ENCODE measurements at places on chromosomes 2 and 18.

GRCh38 chr18:9705183-9705829 lies 2.8 kb upstream of the RAB31 start:
- DNase-seq: no peak

DNA sequence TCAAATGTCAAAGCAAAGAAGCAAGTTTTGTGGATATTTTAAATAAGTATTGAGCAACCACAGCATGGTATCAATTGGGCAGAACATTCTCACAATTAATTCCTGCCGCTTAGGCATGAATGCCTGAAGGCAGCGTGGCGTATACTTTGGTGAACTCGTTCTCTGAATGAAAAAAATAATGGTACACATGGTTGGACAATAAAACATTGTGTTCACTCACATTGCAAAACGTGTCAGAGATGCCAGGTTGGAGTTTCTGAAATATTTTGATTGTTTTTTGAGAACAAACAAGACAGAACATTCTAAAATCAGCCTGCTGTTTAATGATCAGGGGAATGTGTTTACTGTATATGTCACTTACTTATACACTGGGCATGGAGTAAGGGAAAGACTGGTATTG lies 254.2 kb downstream of the CDH2 start:
- no peak for DNase-seq

- no peak for DNase-seq
Observed at GRCh38 chr2:44188696-44189095, 20.0 kb downstream of the PPM1B start.

DNA sequence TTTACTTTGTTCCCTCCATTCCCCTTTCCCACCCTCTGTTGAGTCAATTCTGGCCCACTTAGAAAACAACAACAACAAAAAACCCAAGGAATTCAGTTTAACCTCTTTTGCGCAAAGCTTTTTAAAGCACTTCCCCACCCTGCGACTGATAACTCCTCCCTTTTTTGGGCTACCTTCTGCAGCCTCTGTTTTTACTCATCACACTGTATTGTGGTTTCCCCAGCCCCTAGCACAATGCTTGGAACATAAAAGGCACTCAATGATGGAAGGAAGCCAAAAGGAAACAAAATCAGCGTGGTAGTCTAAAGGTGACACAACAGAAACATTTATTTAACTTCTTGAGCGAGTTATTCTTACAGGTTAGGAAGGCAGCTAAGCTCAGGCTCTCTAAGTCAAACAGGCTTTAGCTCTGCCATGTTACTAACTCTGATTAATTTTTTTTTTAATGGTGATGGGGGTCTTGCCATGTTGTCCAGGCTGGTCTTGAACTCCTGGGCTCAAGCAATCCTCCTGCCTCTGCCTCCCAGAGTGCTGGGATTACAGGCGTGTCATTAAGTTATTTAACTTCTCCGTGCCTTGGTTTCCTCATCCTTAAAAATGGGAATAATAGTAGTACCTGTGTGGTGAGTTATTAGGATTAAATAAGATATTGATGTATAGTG lies 1.3 kb downstream of the CEP68 start:
- peak; percentile 22 for DNase-seq

- no peak for DNase-seq
Observed at GRCh38 chr2:188320861-188321260, 29.2 kb downstream of the GULP1 start.

GRCh38 chr2:130814931-130815680 lies 21.6 kb upstream of the ARHGEF4 start:
- DNase-seq: no peak

DNA sequence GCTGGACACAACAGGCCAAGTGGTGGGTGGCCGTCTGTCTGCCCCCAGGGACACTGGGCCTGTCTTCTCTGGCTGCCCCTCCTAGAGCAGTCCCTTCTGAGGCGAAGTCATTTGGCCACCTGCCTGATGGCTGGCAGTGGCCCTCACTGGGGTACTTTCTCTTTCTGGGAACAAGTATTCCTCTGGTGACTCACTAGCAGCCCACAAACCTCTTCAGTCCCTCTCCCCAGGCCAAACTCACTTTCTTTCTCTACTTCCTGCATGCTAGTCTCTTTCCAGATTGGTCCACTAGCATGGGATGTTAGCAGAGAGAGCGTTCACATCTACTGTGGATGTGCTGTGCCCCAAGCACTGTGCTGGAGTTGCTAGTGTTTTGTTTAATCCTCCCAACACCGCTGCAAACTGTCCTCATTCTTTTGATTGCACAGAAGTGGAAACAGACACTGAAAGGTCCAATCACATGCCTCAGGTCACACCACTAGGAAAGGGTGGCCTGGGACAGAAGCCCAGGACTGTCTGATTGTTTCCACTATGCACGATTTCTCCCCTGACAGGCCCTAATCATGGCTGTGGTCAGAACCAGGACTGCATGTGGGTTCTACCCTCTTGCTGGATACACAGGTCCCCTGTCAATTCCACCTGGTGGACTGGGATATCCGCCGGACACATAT lies 5.2 kb downstream of the DYSF start:
- no peak for DNase-seq

- DNase-seq: no peak
Observed at GRCh38 chr18:59605633-59606192, 91.5 kb downstream of the CCBE1 start.

GRCh38 chr2:26770986-26771586 lies 7.0 kb downstream of the SLC35F6 start:
- DNase-seq: no peak

DNA sequence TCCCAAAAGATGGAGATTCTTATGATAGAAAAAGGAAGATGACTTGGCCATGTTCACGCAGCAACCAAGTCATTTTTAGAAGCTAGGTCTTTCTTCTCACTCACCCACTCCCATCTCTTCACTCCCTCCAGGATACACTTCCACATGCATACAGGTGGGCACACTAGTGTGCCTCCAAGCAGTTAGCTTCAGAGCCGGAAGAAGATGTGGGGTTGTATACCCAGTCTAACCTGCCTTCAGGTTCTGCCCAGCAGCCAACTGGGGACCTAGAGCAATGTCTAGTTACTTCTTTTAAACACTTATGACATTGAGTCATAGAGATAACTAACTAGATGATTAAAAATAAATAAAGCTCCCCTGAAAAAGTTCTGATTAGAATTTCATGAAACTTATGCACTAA lies 21.8 kb upstream of the TANK start:
- no peak for DNase-seq

DNA sequence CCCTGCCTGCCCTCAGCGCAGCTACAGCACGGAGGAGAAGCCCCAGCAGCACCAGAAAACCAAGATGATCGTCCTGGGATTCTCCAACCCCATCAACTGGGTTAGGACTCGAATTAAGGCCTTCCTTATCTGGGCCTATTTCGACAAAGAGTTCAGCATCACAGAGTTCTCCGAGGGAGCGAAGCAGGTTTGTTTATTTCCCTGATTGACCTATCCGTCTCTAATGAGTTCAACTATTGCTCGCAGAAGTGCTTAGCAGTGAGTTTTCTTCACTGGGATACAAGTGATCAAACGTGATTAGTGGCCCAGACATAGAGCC lies 639 bp downstream of the MAIP1 start:
- no peak for DNase-seq

DNA sequence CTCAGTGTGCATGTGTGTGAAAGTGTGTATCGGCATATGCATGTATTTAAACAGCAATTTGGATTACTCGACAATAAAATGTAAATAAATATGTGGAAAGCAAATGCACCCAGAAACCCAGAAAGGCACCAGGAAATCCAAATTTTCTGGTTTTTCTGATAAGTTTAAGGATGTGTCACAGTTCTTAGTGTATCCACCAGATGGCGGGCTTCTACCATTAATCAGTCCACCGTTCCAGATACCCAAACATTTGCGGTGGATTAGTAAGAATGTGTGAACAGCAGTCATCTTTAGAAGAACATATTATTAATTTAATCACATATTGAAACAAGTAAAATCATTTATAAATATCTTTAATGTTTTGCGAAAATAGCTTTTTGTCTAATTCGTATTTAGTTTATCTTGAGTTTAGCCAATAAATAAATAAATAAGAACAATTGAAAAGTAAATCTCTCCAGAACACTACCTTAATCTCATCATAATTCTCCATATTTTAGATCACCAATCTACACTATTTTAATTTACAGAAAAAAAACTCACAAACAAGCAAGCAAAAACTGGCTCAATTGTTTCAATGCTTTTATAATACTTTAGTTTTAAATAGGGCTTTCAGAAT lies 298.9 kb downstream of the DSEL start:
- peak; percentile 8 for DNase-seq

DNA sequence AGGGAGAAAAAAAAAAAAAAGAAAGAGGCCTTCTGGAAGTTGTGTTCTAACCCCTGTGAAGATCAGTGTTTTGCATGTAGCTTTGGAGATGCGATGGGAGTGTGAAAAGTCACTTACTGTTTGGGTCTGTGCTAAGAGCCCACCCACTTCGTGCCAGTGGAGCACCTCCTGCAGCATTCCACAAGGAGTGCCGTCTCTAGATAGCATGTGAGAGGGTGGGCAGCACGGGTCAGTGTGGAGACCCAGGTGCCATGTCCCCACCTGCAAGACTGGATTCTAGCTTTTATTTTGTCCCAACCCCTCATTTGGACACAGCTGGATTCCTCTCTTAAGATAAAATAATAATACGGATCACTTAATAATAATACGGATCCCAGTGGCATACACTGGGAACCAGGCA lies 12.5 kb upstream of the TMEM185B start:
- no peak for DNase-seq

GRCh38 chr2:13652531-13653313 lies 936.0 kb downstream of the TRIB2 start:
- DNase-seq: no peak

DNA sequence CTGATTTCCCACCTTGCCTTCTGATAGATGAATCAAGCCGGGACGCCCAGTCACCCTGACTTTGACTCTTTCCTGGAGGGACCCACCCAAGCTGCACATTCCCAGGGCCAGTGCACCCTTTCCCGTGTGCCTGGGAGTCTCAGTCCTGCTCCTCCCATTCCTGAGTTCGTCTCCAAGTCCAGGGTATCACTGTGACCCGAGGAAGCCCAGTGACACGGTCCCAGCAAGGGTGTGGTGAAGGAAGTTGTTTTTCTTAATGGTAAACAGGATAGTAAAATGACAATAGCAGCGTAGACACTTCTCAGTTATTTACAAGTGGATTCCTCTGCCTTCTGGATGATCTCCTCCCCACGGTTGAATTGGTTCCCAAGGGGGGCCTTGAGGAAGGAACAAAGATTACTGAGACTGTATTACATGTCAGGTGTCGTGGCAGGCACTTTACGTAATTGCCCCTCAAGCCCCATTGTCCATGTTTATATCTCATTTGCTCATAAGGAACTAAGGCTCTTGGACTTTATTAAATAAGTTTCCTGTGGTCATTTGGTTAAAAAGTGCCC lies 123.3 kb downstream of the PRKCE start:
- no peak for DNase-seq

GRCh38 chr18:74353169-74353775 lies 37.6 kb downstream of the C18orf63 start:
- DNase-seq: peak; percentile 17

- DNase-seq: no peak
Observed at GRCh38 chr2:204203704-204204103, 267.1 kb downstream of the ICOS start.

DNA sequence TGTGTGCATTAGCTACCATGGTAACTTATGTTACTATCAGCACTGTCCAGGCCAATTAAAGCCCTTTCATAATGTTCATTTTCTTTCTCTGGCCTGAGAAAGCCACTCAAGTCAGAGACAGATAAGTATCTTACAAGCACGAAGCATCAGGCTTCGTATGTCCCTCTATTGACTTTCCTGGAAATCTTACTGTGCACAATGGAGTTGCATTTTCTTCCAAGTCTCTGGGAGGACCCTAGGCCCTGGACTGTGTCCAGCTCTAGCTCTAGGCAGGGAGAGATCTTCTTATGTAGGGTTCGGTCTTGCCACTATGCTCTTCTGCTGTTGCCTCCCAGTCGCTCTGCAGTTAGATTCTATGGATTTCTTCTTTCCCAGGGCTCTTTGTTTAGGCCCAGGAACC lies 40.0 kb upstream of the ITGA6 start:
- DNase-seq: no peak

- no peak for DNase-seq
Observed at GRCh38 chr2:191844706-191845105, 2.2 kb downstream of the CAVIN2 start.

DNA sequence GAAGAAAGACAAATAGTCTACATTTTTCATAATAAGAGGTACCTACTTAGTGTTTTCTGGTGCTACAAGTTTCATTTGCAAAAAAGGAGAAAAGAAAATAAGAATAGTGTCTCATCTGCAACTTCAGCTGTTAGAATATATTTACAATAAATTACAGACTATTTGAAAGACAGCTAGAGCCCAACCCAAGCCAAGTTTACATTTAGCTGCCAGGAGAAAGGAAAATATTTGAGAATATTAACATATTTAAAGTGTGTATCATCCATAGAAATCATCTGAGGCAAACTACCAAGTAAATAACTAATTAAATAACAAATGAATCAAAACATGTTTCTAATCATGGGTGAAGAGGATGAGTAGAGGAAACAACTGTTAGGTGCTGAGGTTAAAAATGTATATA lies 209.2 kb upstream of the ZSWIM2 start:
- no peak for DNase-seq

GRCh38 chr2:234930397-234930796 lies 21.4 kb upstream of the SH3BP4 start:
- DNase-seq: no peak

DNA sequence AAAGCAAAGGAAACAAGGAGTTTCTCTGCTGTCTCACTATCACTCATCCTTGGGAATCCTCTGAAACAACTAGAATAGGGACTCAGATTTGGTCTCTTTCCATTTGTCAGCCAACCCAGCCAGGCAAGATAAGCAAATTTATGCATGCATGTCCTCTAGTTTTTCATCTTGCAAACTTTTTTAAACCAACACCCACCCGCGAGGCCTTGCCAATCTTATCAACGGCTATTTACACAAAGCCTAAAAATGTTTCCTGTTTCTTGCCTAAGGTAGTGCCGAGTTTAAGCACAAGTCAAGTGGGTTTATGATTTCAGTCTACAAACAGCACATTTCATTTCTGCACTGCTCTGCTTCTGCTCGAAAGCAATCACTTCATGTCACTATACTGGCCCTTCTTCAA lies 240.9 kb downstream of the STK39 start:
- DNase-seq: no peak

GRCh38 chr2:60296219-60296955 lies 257.1 kb downstream of the BCL11A start:
- DNase-seq: no peak

DNA sequence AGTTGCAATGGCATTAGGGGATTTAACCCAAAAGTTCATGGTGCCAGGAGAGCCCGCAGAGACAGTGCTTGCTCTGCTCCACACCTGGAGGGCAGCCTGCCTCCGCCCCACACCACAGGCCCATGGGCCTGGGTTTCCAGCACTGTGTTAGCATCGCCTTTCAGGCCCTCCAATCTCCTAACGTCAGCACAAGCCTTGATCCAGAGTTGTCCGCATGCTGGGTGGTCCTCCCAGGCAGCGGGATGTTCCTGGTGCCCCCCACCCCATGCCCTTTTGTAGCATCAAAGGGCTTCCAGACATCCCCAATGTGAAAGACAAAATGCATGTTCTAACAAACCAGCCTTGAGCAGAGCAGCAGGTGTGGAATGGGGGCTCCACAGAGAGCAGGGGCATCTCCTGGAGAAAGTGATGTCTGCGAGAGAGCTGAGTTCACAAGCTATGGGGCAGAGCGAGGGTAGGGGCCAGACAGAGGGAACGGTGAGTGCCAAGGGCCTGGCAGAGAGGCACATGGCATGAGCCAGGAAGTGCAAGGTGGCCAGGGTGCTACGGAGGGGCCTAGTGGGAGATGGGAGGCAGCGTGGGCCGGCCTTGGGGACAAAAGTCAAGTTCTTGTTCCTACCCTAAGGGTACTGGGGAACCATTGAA lies 119.2 kb downstream of the CYP26B1 start:
- no peak for DNase-seq

Measured in activated CD8-positive, alpha-beta memory T cell treated with anti-CD3 and anti-CD28 coated beads for 4 hours (primary cell).